ENCODE measurements at places on chromosomes 2 and 18.

DNA sequence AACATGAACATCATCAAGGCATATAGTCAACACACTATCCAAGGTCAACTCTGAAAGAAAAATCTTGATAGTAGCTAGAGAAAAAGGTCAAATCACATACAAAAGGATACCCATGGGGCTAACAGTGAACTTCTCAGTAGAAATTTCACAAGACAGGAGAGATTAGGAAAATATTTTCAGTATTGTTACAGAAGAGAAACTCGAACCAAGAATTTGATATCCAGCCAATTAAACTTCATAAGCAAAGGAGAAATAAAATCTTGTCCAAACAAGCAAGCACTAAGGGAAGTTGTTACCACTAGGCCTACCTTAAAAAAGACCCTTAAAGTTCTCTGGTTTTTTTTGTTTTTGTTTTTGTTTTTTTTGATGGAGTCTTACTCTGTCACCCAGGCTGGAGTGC, 242.5 kb downstream of the EXOC6B start:
- no peak for DNase-seq

DNA sequence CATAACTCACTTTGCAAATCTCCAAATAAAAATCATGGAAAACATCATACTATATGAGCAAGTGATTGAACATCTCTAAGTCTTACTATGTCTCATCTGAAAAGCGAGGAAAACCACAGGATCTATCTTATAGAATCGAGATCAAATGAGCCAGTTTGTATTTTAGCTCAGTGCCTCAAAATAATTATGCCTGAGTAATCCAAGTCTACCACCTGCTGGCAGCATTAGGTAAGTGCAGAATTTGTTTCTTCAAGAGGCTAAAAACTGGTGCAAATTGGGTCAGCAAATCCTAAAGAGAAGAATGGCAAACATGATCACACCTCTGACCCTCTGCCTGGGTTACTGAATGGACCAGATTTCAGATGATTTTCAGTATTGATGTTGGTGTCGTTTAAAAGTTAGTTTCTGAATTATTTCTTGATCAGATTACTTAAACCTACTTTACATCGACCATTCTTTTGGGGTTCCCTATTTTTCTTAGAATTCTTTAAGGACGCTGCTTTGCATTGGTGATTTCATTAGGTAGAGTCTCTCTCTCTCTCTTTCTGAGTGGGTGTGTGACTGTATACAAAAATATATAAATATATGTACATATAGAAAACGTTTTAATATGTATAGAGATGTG, 12.7 kb upstream of the FHOD3 start:
- DNase-seq, result peak; percentile 3

DNA sequence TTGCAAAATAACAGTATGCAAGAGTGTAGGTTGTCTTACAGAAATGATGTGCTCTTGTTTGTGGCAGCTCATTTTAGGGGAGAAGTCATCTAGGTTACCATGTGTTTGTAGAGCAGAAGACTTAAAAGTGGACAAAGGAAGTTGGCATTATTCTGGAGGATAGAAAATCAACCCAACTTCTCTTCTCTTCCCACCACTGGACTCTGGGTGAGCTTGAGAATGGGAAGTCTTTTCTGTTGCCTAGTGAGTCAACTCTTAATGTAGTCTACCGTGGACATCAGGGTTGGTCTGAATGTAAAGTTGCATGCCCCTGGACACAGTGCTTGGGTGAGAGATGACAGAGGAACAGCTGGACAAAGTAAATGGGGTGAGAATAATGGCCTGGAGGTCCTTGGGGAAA, 98.3 kb downstream of the FMNL2 start:
- no peak for DNase-seq

- DNase-seq, result no peak
These were observed 1398.0 kb upstream of the NXPH2 start for GRCh38 chr2:140178234-140178633.

DNA sequence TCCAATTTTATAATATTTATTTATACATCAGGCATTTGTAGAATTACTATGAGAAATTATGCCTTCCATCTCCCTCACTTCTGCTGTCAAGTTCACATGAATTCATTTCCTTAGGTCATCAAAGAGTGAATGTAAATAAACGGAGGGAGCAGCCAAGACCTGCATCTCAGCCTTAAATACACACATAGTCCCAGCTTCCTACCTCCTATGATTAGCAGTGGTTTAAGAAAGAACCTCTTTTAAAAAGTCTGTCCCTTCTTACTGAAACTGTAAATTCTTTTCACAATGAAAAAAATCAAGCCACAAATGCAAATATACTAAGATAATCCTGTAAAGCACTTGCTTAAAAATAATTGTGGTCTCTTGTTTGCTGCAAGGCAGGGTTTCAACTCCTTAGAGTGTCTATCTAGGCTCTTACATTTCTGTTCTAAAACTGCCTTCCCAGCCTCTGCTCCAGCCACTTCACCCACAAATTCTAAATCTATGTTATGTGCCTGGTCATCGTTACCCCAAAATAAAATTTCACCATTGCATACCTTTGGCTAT, 532.7 kb upstream of the FSHR start:
- DNase-seq, result no peak

DNA sequence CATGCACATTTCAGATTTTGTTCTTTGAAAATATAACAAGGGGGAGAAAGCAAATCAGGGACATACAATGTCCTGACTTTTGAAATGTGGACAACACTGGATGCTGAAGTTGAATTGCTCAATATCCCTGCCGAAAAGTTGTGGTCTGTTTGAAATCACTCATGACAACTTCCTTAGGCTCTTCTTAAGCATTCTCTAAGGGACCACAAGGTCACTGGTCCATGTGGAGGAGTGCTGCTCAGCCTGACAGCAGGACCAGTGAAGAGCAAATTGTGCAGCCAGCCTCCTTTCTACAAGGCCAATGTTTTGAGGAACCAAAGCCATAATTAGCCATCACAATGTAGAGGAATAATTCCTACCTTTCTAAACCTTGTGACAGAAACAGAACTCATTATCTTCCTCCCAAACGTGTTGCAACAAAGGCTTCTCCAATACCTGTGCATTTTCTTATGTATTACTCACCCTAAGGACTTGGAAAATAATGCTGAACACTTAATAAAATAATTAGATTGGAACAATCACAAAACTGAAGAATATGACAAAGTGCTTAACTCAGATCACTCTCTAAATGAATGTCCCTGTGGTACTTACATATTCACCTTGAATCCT, 1477.6 kb upstream of the NXPH2 start:
- no peak for DNase-seq

GRCh38 chr18:68874361-68874760, 76.5 kb downstream of the CCDC102B start:
- no peak for DNase-seq

DNA sequence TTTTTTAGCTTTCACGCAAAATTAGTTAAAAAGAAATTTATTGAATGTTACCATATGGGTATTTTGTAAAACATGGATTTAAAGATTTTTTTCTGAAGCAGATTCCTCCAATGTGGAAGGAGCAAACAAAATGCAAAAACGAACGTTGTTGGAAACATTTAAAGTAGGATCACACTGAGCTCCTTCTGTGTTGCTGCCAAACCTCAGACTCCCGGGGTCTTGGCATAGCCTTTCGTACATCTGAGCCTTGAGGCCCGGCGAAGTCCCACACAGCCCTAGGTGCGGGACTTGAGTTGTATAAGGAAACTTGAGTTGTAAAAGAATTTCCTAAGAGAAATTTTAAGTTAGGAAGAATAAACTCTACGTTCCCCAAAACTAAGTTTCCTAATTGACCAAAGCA, 52.0 kb upstream of the CD226 start:
- no peak for DNase-seq

DNA sequence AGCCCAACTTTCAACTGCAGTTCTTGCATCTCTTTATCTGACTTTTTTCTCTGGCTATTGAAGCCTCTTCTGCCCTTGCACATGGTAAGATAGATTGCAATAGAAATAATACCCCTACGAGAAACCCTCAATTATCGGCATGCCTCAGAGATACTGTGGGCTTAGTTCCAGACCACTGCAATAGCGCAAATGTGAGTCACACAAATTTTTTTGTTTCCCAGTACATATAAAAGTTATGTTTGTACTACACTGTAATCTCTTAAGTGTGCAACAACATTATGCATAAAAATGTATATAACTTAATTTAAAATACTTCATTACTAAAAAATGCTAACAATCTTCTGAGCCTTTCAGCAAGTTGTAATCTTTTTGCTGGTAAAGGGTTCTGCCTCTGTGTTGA, 124.7 kb downstream of the PDE1A start:
- DNase-seq, result no peak

DNA sequence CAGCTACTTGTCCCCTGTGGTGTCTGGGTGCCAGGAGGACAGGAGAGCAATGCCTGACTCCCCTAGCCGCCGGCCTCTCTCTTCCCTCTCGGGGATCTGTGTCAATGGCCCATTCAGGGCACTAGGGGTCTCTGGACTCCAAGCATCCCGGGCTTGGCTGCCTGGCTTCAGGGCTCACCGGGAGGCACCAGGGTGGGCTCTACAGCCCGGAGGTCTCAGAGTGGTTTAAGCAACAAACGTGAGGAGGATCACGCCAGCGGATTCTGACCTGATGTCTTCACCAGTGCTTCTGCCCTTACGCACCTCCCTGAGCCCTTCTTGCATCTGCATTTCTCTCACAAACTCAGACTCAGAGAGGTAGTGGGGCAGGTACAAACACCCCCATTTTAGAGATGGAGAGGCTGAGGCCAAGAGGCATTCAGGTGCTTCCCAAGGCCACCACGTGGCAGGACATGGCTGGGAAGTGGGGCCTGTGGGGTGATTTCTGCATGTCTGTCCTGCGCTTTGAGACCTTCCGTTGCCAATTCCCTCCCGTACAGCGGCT, 243.0 kb downstream of the CELF4 start:
- DNase-seq, result no peak

GRCh38 chr18:63306819-63307550, 12.6 kb downstream of the BCL2 start:
- no peak for DNase-seq

GRCh38 chr2:136151021-136151971, 33.3 kb upstream of the CXCR4 start:
- no peak for DNase-seq

DNA sequence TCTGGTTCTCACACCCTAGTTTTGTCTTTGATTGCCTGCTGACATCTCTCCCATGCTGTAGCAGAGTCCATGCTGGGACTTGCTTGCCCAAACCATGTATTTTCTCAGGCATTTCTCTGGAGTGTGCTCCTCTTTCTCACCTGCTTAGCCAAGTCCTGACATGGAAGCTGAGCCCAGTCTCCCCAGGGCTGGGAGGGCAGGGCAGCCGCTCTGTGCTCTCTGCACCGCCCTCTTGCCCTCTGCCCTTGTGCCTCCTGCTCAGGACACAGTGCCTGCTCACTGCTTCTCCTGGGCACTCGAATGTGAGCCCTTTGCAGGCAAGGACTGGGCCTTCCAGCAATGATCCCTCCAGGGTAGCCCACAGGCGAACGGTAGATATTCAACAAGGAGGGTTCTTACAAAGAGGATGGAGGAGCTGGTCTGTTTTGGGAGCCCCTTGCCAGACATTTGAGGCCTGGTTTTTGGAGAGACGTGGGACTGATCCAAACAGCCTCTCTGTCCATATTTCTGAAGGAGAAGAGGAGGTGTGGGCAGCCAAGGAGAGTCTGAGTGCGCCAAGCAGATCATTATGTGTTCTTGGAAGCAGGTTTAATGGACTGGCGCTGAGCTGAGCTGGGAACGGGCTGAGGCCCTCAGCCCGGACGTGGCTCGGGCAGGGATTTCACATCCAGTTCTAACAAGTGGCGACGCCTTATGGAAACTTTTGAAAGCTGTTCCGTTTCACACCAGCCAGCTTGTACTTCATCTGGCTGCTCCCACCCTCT, 4.0 kb downstream of the SLC14A2 start:
- no peak for DNase-seq

DNA sequence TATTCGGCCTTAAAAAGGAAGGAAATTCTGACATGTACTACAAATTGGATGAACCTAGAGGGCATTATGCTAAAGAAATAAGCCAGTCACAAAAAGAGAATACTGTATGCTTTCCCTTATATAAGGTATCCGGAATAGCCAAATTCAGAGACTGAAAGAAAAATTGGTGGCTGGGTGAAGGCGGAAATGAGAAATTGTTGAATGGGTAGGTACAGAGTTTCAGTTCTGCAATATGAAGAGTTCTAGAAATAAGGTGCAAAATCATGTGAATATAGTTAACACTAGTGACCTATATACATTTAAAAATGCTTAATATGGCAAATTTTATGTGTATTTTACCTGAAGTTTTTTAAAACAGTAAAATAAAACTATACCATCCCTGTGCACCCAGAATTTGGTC, 43.1 kb downstream of the RMP24 start:
- no peak for DNase-seq

DNA sequence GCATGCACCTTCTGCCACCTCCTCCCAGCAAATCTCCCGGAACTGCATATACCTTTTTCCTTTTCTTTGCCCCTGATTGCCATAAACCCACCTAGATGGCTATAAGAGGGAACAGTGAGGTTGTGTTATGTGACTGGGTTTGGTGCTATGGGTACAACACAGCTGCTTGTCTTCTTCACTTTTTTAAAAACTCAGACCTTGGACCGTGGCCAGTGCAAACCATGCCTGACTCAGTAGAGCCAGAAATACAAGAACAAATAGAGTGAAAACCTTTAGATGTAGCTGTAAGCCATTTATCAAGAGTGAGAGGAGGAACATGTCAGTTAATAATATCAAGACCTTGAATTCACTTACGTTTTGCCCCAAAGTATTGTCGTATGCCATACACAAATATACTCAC, 267.4 kb upstream of the CHAC2 start:
- DNase-seq, result no peak

DNA sequence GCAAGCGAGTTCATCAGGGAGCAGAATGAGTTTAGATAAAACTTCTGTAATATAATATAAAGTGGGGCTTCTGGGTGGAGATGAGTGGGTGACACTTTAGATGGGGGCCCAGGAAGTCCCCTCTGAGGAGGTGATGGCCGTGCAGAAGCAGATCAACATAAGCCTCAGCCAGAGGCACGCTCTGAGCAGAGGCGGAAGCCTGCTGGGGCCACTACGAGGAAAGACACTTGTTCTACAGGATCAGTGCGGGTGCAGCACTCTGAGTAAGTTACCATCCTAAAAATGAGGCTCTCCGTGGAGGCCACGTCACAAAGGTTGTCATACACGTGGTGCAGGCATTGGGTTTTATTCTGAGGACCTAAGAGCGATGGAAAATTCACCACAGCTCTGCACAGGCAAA, 22.3 kb downstream of the TMEM18 start:
- no peak for DNase-seq

DNA sequence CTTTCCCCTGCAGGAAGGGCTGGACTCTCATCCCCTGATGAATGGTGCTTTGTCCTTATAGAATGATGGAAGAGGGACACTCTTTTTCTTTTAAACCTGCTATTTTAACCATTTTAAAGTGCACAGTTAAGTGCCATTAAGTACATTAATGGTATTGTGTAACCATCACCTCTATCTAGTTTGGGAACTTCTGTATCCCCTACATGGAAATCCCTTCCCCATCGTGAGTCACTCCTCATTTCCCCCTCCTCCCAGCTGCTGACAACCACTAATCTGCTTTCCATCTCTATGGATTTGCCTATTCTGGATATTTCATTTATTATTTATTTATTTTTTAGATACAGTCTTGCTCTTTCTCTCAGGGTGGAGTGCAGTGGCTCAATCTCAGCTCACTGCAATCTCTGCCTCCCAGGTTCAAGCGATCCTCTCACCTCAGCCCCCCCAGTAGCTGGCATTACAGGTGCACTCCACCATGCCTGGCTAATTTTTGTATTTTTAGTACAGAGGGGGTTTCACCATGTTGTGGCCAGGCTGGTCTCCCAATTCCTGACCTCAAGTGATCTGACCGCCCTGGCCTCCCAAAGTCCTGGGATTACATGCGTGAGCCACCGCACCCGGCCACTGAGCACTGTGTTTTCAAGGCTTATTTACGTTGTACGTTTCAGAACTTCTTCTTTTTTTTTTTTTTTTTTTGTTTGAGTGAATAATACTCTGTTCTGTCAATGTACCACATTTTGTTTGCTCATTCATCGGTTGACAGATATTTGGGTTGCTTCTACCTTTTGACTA, 15.8 kb downstream of the DGKD start:
- DNase-seq, result no peak

Measured in effector CD8-positive, alpha-beta T cell (primary cell).